Natural killer cell (primary cell): ENCODE measurements at places on chromosomes 5 and 9. TPM values are rescaled to one million over a fixed set of nuclear protein-coding genes. Genes with fewer than 3 reads are reported as not detected.

- no peak for DNase-seq
Measured at GRCh38 chr5:172163346-172163745, 24.7 kb downstream of the STK10 start.

GRCh38 chr9:98365227-98365669 lies 109.8 kb upstream of the TBC1D2 start:
- no peak for DNase-seq

DNA sequence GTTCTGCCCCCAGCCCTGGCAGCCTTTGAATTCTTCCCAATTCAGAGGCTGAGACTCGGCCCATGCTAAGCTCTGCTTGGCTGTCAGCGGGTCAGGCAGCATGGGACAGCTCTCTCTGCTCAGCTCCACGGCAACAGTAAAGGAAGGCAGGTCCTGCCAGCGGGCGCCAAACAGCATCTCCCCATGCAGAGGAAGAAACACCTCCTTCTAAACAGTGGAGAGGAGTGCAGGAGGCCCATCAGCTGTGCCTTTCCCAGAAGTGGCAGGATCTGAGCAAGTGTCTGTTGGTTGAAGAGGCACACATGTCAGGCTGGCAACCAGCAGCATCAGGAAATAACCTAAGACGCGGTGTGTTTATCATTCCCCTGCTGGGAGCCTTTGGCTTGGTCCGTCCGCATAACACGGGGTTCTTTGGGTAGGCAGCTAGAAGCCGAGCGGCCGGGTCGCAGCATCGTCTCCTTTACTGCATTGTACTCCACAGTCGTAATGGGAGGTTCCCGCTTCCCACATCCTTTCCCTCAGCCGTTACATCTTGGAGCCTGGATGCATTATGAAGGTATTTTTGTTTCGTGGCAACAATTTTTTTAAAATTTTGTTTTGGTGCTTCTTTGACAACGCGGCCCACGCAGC lies 42.7 kb upstream of the NCS1 start:
- peak; percentile 35 for DNase-seq

- no peak for DNase-seq
Measured at GRCh38 chr5:2754581-2755075, 3.2 kb upstream of the IRX2 start.

- no peak for DNase-seq
Measured at GRCh38 chr5:71537687-71538086, 49.5 kb upstream of the MCCC2 start.

Gene CHD1
- 117 TPM for total RNA-seq

Gene HAND1
- not detected for total RNA-seq
